BE2C (cell line): ENCODE measurements at places on chromosomes 3 and 15.
A peak's percentile ranks its signal among the peaks of the same experiment; 100 is the strongest.

DNA sequence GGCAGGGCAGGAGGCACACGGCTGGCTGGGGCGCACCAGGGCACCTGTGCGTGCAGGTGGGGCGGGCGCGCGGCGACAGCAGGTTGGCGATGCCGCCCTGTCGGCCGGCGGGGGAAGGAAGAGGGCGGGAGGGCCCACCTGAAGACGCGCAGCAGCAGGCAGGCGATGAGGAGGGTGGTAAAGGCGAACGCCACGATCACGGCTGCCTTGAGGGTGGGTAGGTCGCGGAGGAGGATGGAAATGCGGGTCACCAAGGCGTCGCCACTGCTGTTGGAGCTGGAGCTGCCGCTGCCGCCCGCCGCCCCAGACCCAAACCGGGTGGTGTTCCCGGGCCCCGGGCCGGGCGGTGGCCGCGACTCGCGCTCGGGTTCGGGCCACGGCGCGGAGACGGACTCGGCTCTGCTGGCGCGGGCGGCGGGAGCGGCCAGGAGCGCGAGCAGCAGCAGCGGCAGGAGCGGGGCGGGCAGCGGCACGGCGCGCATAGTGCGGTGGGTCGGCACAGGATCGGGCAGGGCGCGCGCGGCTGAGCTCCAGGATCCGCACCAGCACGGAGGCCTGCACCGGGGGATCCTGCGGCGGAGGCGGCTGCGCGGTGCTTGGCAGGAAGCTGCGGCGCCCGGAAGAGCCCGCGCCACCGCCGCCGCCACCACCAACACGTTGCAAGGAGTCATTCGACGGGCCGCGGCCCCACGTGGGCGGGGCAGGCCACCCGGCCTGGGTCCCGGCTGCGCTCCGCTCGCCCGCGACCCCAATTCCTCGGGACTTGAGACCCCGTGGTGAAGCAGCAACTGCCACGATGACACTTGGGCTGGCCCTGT is at the start of gene FAM174B:
Gene FAM174B, minus strand, starts transcription at position 598 of the 818 bp plus-strand sequence.
- peak; percentile 65 for DNase-seq

DNA sequence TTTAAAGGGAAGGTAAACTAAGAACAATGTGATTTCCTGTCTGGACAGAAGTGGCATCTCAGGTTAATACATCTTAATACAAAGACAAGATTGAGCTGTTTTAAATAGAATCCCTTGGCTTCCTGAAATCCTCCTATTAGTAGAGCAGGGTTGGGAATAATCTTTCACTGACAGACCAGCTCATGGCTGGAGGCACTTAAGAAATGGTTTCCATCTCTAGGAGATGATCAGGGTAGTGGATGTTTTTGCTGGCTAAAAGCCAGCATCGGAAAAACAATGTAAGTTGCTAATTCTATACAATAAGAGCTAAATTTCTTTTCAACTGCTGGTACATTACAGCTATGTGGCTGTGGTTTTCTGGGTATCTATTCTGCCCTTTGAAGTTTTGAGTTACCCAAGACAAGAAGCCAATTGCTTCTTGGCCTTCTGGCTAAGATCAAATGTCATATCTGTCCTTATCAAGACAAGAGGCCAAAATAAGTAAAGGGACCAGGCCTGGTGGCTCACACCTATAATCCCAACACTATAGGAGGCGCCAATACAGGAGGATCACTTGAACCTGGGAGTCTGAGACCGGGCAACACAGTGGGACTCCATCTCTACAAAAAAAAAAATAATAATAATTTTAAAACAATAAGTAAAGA is 49.6 kb downstream of the SHQ1 start:
- DNase-seq = no peak

GRCh38 chr3:102069211-102069662 is 219.9 kb downstream of the NFKBIZ start:
- DNase-seq = no peak

- peak; percentile 1 for DNase-seq
These were observed 46.8 kb downstream of the ITGA11 start for GRCh38 chr15:68385240-68385561.

DNA sequence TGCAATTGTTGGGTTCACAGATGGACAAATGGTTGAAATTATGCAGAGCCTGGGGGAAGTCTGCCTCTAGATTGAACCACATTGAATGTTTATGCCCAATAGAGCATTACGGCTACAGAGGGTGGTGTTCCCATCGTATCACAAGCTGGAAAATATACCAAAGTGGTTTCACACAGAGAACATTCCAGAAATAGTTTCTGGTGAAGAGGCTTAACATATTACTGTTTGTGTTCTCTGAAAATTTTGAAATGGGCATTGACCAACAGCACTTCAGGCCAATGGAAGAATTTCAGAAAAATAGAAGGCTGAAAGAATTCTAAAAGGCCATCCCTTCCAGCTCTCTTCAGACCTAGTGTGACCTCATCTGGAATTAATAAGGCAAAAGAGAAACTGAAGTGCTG is 203.9 kb downstream of the NEK10 start:
- no peak for DNase-seq

DNA sequence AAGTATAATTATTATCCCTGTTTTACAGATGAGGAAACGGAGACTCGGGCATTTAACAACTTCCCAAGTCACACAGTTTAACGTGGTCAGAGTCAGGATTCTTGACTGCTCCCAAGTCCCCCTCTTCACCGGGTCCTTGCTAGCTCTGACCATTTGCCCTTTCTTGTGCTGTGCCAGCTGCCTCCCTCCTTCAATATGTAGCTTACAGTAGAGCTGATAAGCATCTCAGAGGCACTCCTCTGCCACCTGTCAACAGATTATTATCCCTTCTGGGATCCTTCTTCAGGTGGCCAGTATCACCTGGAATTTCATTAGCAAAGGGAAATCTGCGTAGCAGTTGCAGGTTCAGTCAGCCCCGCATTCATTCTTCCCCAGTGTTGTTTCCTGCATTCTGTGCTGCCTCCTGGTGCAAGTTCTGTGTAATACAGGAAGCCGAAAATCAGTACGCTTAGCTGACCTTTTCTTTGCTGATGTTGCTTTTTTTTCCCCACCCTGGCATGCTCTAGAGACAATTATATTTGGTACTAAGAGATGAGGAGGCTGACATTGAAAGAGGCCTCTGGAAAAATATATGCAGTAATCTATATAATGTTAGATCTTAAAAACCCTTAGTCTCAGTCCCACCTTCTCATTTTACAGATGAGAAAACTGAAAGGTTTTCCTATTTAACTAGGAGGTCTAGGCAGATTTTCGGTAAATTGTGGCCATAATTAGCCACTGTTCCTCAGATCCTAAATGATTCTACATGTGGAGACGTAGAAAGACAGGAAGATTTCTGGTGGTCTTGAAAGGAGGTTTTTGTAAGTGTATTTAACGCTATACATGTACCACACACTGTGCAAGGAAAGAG is 24.8 kb downstream of the TMOD2 start:
- peak; percentile 66 for DNase-seq

- DNase-seq = no peak
These were observed 8.4 kb upstream of the KLF15 start for GRCh38 chr3:126365351-126366277.

DNA sequence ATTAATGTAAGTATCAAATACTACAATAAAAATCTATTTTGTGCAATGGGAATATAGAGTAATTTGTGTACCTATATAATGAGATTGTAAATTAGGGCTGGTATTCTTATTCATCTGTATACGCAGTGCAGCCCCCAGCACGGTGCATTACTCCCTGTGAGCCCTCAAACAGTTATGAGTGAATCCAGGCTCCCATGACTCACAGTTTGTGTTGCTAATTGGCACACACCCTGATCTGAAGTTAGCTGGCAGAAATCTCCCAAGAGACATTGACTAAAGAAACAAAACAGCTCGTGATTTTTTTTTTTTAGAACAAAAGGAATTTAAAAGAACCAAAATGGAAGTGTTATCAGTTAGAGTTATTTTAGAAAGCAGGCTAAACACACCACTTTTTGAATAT is 15.7 kb downstream of the GK5 start:
- DNase-seq = peak; percentile 65

- peak; percentile 11 for DNase-seq
These were observed 1.3 kb upstream of the RFX7 start for GRCh38 chr15:56244811-56245576.
